Endothelial cell of umbilical vein (primary cell): ENCODE measurements at places on chromosomes 2 and 18. TPM values are rescaled to one million over a fixed set of nuclear protein-coding genes. Genes with fewer than 3 reads are reported as not detected.
A peak's percentile ranks its signal among the peaks of the same experiment; 100 is the strongest.

DNA sequence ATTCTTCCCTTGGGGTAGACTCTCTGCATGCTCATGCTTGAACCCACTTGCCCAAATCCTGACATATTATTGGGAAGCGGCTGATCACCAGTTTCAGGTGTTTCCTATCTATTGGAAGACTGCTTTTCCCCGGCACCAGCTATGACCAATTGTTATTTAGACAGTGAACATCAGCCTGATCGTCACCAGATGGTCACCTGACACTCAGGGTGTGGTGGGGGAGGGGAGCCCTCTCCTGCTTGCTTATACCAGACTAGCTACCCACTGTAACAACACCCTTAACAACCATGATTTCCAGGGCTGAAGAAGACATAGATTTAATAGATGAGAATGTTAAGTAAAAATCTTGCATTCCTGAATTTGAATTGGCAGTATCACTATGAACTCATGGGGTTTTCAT lies 44.3 kb downstream of the RBM43 start:
- no peak for DNase-seq

DNA sequence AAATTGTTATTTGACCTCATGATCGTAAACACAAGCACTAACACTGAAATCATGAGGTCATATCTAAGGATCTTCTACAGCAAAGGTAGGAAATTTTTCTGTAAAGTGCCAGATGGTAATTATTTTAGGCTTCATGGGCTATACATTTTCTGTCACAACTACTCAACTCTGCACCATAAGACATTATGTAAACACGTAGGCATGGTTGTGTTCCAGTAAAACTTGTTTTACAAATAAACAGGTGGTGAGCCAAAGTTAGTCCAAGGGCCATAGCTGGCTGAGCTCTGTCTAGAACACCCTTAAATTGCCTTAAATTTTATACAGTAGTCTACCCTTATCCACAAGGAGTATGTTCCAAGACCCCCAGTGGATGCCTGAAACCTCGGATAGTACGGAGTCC lies 147.3 kb upstream of the CYP1B1 start:
- DNase-seq, result no peak

- peak; percentile 90 for DNase-seq
Measured at GRCh38 chr2:100818606-100819369, 1.2 kb upstream of the NPAS2 start.

- DNase-seq, result peak; percentile 58
Measured at GRCh38 chr2:180980943-180981911, 822 bp downstream of the UBE2E3 start.

DNA sequence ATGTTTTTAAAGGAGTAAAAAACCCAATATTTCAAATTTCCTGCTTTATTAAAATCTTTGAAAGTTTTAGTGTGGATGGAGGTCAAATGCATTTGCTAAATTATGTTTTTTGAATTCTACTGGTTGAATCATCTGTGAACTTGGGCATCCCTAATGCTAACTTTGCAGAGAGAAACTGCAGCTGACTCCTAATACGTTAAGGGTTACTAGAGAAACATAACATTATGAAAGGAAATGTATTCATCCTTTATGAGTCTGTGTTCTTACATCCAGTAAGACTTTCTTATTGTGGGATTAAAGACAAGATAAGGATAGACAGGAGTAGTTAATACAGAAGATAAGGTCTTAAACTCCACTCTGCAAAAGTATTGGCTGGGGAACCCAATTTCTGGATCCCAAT lies 140.6 kb downstream of the FAM124B start:
- DNase-seq, result no peak

The TUBA3E gene
- polyA plus RNA-seq, result not detected in 2 replicates
